ENCODE measurements at places on chromosomes 2 and 18. TPM values are rescaled to one million over a fixed set of nuclear protein-coding genes. Genes with fewer than 3 reads are reported as not detected.

LYPD6B gene
- total RNA-seq = not detected

TMEM247 gene
- not detected for total RNA-seq

EMILIN2 gene
- 16.3 TPM for total RNA-seq

CFC1 gene
- not detected for total RNA-seq

BUB1 gene
- 65.7 TPM for total RNA-seq

DAW1 gene
- 0.17 TPM for total RNA-seq

SPDYA gene
- total RNA-seq = 2.3 TPM
